ENCODE measurements at places on chromosomes 6 and 20.

DNA sequence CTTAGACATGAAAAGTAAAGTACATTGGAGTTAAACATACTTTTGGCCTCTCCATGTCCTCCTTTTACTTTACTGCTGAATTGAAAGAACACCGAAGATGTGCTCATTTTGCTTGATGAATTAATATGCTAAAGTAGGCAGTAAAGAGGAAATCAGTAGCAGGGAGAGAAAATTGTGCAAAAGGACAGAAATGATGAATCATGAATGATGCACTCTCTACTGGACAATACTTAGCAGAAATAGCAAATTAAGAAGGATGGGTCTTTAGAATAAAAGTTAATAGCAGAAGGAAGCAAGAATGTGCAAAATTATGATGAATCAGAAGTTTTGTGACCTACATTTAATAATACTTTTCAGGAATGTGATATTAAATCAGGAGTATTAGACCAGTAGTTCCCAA, 8.4 kb upstream of the SPINT3 start:
- DNase-seq, result no peak

DNA sequence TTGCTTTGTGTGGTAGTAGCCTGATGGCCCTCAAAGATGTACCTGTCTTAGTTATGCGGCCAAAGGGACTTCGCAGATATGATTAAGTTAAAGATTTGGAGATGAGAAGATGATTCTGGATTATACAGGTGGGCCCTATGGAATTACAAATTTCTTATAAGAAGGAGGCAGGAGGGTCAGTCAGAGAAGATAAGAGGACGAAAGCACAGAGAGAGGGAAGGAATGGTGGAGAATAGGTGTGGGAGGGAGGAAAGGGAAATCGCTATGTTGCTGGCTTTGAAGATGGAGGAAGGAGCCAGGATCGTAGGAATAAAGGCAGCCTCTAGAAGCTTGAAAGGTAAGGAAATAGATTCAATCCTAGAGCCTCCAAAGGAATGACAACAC, 1.2 kb upstream of the TSPYL1 start:
- DNase-seq, result no peak

DNA sequence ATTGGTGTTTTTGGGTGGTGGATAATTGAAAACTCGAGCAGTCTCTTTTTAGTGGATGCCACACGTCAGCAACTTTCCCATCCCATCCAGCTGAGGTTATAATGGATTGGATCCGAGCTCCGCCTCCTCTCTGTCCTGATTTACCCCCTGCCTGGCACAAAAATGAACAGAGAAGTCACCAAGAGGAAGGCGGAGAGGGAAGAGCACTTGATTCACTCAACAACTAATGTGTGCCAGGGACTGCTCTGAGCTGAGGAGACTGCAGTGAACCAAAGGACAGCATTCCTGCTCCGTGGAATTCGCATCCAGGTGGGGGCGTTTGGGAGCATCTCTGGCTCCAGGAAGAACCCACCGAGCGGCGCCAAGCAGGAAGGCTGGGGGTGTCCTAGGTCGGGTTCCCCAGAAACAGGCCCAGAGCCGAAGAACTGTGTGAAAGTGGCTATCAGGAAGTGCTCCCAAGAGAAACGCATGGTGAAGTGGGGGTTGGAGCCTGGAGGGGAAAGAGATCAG, 95.8 kb upstream of the NAA20 start:
- DNase-seq, result no peak

GRCh38 chr6:2794171-2794730, 29.1 kb downstream of the WRNIP1 start:
- no peak for DNase-seq

DNA sequence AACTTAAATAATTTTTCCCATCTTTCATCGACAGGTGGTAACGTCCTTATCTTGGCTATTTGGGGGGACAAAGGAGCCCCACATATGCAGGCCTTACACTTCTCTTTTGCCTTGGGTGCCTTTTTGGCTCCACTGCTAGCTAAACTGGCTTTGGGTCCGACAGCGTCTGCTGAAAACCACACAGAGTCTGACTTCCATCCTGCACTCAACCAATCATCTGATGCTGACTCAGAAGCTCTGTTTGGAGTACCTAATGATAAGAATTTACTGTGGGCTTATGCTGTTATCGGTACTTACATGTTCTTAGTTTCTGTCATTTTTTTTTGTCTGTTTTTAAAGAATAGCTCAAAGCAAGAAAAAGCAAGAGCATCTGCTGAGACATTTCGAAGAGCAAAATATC, 178.5 kb downstream of the SLC16A10 start:
- no peak for DNase-seq
